ENCODE measurements at places on chromosomes 2 and 18.
A peak's percentile ranks its signal among the peaks of the same experiment; 100 is the strongest.

- DNase-seq, result no peak
Observed at GRCh38 chr18:25251068-25251467, 100.9 kb downstream of the ZNF521 start.

DNA sequence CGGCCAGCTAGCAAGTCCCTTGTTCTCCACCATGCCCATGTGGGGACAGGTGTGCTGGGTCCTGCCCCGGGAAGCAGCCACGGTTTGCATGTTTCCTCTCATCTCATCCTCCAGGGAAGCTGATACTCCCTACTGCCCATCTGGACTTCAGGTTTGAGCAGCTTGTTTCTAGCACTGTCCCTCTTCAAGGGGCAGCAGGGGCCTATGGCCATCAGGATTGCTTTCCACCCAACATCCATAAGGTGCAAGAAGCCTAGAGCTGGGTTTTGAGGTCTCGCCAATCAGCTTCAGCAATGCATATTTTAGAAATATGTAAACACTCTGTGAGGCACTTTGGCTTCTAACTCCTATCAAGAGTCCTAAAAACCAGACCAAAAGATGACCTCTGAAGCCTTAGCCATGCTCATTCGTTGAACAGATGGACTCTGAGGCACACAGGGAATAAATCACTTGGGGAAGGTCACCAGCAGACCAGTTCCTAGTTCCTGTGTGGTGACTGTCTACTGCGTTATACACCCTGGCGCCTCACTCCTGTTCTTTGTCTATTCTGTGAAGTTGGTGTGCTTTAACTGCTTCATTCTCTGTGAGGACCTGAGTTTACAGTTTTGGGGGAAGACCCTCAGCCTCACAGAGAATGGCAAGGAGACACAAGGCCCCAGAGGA is 192.6 kb upstream of the TWIST2 start:
- no peak for DNase-seq

- DNase-seq, result no peak
Observed at GRCh38 chr2:196657333-196657732, 17.8 kb downstream of the CCDC150 start.

GRCh38 chr2:179193759-179194394 is 70.8 kb downstream of the SESTD1 start:
- no peak for DNase-seq

DNA sequence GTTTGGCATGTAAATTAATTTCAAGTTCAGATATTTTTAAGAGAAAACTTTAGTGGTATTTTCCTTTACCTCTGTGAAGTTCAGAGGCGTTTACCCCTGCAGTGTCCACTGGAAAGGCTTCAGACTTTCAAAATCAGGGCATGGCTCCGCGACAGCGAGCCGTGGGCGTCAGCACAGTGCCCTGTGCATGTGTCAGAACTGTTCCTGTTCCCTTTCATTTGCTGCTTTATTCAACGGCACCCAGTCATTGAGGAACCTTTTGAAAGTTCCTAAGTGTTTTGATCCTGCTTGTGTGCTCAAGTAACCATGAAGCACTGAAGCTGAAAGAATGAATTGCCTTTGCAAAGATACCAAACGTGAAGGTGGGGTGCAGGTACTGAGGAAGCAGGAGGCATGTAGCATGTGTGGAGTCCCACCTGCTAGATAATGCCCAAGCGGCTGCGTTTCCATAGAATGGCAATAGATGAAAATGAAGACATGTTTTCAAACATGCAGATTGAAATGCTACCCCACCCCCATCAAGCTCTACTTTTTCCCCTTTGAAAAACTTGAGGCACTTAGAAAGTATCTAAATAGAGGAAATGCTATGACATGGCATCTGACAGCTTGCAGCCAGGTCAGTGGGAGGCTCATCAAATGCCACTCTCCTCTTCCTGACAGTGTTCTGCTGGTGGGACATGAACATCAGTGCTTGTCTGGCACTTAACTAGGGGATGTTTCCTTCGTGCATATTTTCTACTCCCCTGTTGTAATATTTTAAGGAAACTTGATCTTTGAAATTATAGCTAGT is 148.6 kb downstream of the ZNF236 start:
- no peak for DNase-seq

DNA sequence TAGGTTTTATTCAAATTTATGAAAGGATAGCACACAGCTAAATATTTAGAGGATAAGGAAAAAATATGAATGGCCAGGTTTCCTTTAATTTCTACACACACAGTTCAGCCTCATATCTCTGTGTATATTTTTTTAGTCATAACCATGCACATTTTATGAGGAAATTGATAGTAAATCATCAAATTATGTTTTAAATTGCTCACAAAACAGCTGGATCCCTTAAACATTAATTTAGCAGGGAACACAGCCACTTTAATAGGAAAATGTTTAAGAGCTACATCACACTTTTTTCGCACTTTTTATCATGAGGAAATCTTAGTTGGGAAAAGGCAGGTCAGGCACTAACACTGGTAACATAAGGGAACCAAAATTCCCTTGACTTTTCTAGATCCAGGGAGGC is 65.4 kb downstream of the PDE1A start:
- no peak for DNase-seq

DNA sequence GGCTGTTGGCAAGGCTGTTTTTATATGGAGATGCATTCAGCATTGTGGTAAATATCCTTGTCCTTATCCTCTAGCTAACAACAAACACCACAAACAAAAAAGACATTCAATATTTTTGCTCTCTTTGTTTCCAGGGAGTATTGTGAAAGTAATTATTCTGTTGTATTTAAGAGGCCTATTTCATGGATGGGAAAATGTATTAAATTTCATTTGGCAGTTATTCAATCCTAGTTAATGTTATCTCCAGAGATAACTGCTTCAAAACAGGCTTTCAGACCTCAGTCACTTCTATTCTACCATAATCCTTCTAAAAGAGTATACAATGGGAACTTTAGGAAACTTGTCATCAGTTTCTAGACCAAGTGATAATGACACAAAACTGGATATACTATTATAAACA is 280.5 kb upstream of the CCDC68 start:
- no peak for DNase-seq

- no peak for DNase-seq
Observed at GRCh38 chr2:84654414-84654813, 138.1 kb downstream of the DNAH6 start.

DNA sequence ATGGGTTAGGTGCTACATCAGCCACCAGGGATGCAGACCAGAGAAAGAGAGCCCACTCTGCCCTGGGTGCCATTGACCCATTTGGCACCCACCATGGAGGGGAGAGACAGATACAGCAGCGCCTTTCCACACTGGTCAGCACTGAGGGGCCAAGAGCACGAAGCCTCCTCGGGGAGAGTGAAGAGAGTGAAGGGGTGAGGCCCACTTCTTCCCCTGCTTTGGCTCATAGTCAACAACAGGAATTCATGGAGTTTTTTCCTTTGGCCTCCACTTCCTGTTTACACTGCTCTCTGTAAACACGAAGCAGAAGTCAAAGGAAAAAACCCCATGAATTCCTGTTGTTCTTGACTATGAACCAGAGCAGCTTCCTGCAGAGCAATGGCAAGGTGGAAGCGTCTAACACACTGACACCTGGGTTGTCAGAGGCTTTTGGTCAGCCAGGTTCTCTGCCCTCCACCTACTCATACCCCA is 80.0 kb downstream of the CCDC93 start:
- no peak for DNase-seq

- DNase-seq, result no peak
Observed at GRCh38 chr2:54964271-54964670, 86.0 kb downstream of the RTN4 start.

- DNase-seq, result no peak
Observed at GRCh38 chr2:239184968-239185903, 215.6 kb downstream of the HDAC4 start.

- no peak for DNase-seq
Observed at GRCh38 chr2:23662941-23663920, 263.7 kb downstream of the ATAD2B start.

DNA sequence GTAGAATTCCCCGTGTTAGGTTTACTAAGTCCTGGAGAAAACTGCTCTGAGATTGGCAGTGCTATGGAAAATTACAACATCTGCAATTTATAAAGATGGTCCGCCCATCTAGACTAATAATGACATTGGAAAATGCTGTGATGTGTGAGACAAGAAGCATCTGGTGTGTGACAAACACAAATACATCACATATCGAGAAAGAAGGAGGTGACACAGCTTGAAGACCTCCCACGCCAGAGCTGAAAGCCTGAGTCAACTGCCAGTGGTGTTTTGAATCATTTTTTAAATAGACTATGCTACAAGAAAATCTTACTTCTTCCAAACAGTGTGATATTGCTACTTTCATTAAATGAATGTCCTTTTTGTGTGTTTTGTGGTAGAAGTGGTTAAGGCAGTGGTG is 8.6 kb upstream of the ANO7 start:
- peak; percentile 3 for DNase-seq

- DNase-seq, result no peak
Observed at GRCh38 chr18:75157381-75157780, 51.6 kb downstream of the PTGR3 start.

- no peak for DNase-seq
Observed at GRCh38 chr2:98773169-98773568, 42.2 kb upstream of the MGAT4A start.
